ENCODE measurements at places on chromosomes 11 and 22. TPM values are rescaled to one million over a fixed set of nuclear protein-coding genes. Genes with fewer than 3 reads are reported as not detected.

The CTSW gene
- 3.2 TPM for total RNA-seq

GRCh38 chr22:27778294-27779090 is 23.1 kb downstream of the MN1 start:
- no peak for DNase-seq

The NLRP14 gene
- total RNA-seq: 0.24 TPM

- DNase-seq: peak; percentile 80
Observed at GRCh38 chr11:117045196-117045595, 53.0 kb downstream of the SIK3 start.

DNA sequence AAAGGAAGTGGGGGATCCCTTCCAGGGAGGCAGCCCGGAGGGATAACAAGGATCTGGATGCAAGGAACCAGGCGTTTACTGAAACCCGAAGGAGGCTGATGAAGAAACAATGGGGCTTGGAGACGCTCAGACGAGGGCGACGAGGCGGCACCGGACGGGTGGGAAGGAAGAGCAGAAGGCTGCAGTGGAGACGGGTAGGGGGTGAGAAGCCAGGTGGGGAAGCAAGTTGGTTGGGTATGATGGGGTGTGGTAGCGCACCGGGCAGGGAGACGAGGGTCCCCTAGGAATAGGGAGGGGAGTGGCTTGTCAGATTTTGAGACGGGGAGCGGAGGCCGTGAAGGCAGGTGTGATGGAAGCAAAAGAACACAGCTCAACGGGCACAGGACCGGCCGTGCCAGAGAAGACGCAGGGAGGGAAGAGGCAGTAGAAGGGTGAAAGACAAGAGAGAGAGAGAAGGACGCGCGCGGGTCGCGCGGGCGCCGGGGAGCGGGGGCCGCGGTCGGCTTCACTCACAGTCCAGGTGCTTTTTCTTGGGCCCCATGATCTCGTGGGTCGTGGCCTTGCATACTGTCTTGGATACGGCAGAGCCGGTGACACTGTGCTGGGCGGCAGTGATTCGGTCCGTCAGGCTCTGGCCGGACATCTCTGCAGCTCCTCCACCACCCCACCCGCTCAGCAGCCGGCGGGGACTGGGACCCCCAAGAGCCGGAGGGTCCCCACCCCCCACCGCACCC is 579 bp downstream of the PICALM start:
- no peak for DNase-seq

DNA sequence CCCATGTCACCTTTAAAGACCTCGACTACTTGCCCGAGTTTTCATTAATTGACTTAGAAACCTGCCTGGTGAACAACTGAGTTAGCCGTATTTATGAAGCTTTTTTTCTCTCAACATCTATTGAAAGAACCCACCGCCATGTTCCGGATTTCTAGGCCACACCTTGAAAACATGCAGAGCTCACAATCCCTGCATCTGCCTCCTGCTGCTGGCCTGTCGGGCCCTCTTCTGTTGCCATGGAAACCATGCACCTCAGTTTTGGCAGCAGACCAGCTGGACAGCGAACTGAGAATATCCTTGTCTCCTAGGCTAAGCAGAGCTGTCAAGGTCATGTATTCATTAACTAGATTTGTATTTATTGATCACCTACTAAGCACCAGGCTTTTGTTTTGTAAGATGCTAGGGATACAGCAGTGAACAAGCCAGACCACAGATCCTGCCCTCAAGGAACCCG is 4.3 kb upstream of the PATZ1 start:
- no peak for DNase-seq

DNA sequence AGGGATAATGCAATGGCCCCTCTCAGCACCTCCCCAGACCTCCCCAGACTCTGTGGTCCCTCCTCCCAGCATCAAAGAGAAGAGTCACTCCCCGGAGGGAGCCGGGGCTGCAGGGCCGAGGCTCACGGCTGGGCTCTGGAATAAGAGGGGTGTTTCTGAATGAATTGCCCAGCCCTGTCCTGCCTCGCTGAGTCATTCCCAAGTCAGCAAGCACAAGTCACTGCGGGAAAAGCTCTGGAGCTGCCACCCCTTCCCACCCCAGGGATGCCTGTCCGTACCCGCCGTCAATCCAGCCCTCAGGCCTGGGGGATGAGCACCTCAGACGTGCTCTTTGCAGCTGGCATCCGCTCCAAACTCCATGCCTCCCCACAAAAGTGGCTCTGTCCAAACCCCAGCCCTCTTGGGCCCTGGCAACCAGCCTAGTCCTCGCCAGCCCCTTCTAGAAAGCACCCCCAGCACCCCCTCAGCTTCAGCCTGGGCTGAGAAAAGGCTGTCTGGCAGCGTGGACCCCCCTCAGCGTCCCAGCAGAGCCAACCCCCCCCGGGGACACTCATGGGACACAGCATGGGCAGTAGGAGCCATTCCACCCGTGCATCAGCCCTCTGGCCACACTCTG is 22.7 kb downstream of the CELSR1 start:
- no peak for DNase-seq

- no peak for DNase-seq
Observed at GRCh38 chr11:112652786-112653390, 308.3 kb upstream of the NCAM1 start.
